ENCODE measurements at places on chromosomes 2 and 18. TPM values are rescaled to one million over a fixed set of nuclear protein-coding genes. Genes with fewer than 3 reads are reported as not detected.

- peak; percentile 87 for DNase-seq
Observed at GRCh38 chr2:127106457-127106990, 430 bp downstream of the BIN1 start.

GRCh38 chr2:104321796-104322349, 532.0 kb upstream of the POU3F3 start:
- no peak for DNase-seq

DNA sequence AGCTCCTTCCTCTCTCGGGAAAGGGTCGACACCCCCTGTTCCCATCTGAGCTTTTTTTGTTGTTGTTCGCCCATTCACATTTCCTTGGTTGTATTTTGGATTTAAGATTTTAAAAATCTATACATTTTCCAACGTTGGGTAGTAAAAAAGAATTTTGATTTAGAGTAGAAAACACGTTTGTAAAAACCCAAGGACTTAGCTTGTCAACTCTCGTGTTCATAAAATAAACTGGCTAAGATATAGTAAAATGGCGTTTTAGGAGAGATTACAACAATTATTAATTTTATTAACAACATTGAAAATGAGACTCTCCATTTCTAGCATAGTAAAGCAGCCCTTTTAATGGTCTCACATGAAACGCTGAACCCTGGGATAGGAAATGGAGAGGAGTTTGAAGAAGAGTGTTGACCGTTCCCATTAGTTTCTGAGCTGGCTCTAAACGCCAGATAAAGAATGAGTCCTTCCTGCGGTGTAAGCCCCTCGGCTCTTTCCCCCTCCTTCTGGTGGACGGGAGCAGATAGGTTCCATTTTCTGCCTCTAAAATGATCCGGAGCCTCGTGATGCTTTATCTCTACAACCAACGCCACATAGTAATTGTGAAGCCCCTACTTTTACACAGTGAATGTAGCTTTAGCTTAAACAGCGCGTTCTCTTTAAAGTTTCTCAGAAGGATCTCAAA, 24.0 kb upstream of the ZNF516 start:
- DNase-seq = no peak

DNA sequence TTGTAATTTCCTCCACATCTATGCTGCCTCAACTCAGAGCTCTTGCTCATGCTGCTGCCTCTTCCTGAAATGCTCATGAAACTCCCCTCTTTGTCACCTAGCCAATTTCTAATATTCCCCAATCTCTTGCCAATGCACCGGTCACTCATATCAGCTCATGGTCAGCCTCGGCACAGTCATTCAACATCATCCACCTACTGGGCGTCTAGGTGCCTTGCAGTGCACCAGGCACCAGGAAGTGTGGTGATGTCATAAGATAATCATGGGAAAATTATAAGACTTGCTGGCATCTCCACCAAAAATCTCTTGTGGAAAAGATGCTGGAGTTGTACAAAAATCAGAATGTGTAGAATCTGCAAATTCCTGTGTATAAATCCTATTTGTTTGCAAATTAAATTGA, 52.6 kb upstream of the RAB27B start:
- DNase-seq = no peak

- no peak for DNase-seq
Observed at GRCh38 chr2:20484034-20484617, 37.3 kb downstream of the RHOB start.

- DNase-seq = no peak
Observed at GRCh38 chr2:12554224-12555011, 162.3 kb upstream of the TRIB2 start.

GRCh38 chr2:114424699-114425098, 17.7 kb upstream of the DPP10 start:
- DNase-seq = no peak

Gene SLC5A7
- total RNA-seq = not detected

Gene TP53I3
- total RNA-seq = 56.7 TPM

Gene TXNL4A
- total RNA-seq = 143 TPM

DNA sequence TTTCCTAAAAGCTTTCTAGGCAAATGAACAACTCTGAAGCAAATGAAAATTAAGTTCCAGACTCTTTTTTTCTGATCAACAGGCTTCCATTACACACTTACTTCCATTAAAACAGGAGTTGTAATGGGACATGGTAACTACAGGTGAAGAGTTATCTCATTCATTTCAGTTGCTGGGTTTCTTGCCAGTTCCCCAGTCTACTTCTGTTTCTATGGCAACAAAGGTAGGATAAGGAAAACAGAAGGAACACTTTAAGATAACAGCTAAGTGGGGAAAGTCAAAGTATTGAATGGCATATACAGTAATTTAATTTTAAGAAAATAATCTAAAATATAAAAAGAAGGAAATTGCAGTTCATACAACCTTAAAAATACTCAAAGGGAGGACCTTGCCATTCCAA, 25.1 kb downstream of the BAZ2B start:
- DNase-seq = no peak

Gene MALL
- total RNA-seq = 0.60 TPM

Gene ALPP
- total RNA-seq = not detected

DNA sequence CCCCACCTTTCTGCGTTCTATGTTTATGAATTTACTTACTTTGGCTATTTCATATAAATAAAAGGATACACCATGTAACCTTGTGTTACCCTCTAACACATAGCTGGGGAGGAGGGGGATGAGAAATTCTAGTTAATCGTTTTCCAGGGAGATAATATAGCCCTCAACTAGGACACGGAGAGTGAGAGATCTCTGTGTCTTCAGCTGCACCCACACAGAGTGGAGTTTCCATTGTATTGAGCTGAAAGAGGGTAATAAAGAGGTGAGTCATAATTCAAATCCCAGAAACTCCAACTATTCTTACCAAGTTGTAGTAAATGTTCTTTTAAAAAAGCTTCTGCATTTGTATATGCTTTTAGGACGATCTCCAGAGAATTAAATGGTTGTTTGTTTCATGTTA, 110.1 kb upstream of the SULT1C3 start:
- no peak for DNase-seq

DNA sequence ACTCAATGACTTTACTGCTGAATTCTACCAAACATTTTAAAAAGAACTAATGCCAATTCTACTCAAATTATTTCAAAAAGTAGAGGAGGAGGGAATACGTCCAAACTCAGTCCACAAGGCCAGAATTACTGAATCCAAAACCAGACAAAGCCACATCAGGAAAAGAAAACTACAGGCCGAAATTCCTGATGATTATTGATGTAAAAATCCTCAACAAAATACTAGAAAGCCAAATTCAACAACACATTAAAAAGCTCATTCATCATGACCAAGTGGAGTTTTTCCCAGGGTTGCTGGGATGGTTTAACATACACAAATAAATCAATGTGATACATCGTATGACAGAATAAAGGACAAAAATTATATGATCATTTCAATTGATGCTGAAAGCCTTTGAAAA, 103.9 kb upstream of the UBE2E3 start:
- DNase-seq = no peak

Gene FOXI3
- total RNA-seq = not detected

Gene NEURL3
- total RNA-seq = not detected

GRCh38 chr2:197308585-197308984, 2.0 kb downstream of the ANKRD44 start:
- no peak for DNase-seq

Gene ACMSD
- total RNA-seq = not detected

All from chondrocyte (in vitro differentiated cells).